ENCODE measurements at places on chromosomes 4 and X. TPM values are rescaled to one million over a fixed set of nuclear protein-coding genes. Genes with fewer than 3 reads are reported as not detected.

- no peak for DNase-seq
- no peaks in the 10 kb centered on the region for H3K36me3 ChIP-seq
- H3K4me1 ChIP-seq = no peaks in the 10 kb centered on the region
- no peak overlapping the region for H3K27ac ChIP-seq
Measured at GRCh38 chrX:8971116-8971515, 62.8 kb downstream of the FAM9B start.

DNA sequence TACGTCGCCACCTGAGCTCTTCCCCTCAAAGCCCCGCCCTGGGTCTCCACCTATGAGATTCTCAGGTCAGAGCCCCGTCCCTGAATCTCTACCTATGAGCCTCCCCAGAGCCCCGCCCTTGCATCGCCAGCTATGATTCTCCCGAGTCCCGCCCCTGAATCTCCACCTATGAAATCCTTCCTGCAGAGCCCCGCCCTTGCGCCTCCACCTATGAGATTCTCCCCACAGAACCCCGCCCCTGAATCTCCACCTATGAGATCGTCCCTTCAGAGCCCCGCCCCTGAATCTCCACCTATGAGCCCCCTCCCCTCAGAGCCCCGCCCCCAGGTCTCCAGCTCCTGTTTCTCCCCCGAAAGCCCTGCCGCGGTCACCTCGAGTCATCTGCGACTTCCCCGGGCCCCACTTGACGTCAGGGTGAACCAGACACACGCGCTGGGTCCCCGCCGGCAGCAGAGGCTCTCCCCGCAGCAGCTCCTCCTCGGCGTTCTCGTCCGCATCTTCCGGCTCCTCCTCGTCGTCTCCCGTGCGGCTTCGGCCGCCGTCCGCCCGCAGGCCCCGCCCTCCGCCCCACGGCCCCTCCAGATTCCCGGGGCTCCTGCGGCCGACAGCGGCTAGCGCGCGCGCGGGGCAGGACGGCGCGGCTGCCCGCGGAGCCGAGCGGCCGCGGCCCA lies 393 bp downstream of the GTPBP6 start:
- peak overlapping the region; percentile 95 for H3K27ac ChIP-seq
- H3K4me3 ChIP-seq = peak overlapping the region; percentile 94
- H3K27me3 ChIP-seq = no peaks in the 10 kb centered on the region
- no peaks in the 10 kb centered on the region for H3K4me1 ChIP-seq
- peak; percentile 99 for DNase-seq
- peaks cover 3% of the 10 kb centered on the region for H3K36me3 ChIP-seq

DNA sequence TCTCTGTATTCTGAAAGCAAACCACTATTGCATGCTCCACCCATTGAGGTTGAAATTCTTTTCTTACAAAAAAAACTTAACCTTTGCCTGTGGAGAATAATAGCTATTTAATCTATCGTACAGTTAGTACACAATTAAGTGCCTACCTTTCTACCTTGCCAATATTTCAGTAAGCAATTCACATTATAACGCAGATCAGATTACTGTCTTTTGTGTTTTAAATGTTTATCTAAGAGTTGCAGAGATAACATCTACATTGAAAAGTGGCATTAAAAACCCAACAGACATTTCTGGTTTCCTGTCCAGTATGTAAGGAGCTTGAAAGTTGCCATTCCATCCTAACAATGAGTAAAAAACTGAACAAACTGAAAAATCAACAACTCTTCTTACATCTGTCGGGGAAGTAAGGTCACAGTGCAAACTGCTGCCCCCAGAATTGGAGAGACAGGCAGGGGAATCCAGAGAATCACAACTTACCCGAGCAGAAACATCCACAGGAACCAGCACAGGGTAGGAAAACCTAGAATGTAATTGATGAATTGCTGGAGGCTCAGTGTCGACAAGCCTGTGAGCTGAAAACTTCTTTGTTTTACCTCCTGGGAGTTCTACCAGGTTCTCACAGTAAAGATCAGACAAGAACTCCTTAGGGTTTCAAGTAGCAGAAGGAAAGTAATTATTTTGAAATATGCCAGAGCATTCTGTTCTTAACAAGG lies 27.3 kb upstream of the ACSL4 start:
- DNase-seq = no peak
- H3K4me1 ChIP-seq = no peaks in the 10 kb centered on the region
- H3K4me3 ChIP-seq = no peak overlapping the region

DNA sequence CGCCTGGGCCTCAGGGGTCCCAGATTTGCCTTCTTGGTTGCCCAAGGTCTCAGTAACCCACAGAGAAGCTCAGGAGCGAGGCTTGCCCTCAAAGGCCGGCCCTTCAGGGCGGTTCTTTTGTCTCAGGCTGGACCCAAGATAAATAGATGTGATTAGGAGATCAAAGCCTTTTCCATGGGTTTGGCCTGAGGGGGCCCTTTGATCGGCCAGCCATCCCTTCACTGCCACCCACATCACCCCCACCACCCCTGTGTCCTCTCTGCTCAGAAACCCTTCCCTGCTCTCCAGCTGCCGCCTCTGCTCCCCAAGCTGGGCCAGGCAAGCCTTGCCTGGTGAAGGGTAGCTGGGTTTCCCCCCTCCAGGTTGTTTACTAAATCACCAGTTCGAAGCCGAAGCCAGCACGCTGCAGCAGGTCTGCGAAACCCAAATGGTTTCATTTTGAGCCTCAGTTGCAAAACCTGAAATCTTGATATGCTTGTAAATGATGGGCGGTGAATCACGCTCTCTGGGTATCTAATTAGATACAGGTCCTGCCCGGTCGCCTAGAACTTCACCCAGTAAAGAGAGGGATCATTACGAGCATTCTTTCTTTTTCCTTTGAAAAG lies 202.6 kb upstream of the BCOR start:
- no peak for DNase-seq
- H3K27ac ChIP-seq = no peak overlapping the region
- no peak overlapping the region for H3K4me3 ChIP-seq
- no peaks in the 10 kb centered on the region for H3K4me1 ChIP-seq

Gene STARD8
- total RNA-seq = 15.8 TPM

DNA sequence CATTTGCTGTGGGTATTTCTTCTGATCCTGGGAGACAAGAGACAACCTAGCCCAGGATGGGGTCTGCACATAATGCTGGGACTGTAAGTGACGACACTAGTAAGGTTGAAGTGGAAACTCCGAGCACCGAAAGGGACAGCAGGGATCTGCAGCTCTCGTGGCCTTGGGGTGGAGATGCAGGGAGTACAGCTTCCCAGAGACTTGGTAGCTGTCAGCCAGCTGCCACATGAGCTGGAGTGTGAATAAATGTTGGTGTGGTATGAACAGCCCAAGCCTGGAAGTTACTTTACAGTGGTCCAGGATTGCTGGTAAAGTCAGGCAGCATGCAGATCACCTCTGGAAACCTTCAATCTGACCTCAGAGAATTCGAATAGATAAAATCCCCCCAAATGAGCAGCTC lies 97.6 kb downstream of the FAM193A start:
- no peaks in the 10 kb centered on the region for H3K27me3 ChIP-seq
- peaks cover 88% of the 10 kb centered on the region for H3K36me3 ChIP-seq
- no peak overlapping the region for H3K4me3 ChIP-seq
- peaks cover 20% of the 10 kb centered on the region for H3K4me1 ChIP-seq
- DNase-seq = no peak

Gene USP27X
- total RNA-seq = 2.5 TPM

- no peak overlapping the region for H3K4me3 ChIP-seq
- no peak overlapping the region for H3K27ac ChIP-seq
- H3K27me3 ChIP-seq = no peaks in the 10 kb centered on the region
- H3K4me1 ChIP-seq = no peaks in the 10 kb centered on the region
- H3K36me3 ChIP-seq = no peaks in the 10 kb centered on the region
- DNase-seq = no peak
Measured at GRCh38 chr4:189237340-189237739, 703.3 kb upstream of the FRG1 start.

DNA sequence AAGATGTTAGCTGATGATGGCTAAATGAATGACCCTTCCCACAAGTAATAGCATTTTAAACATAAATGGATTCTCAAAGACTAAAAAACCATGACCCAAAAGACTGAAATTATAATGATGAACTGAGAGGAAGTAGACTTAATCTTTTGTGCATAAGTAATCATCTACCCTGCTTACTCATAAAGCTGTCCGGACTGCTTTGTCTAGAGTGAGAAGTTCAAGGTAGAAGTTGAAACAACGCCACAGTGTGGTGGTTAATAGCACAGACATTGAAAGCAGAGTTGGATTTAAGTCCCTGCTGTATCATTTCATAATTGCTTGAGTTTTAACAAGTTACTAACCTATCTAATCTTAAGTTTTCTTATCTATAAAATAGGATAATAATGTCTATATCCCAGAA lies 346.6 kb downstream of the CENPC start:
- no peaks in the 10 kb centered on the region for H3K36me3 ChIP-seq
- no peaks in the 10 kb centered on the region for H3K27me3 ChIP-seq
- H3K4me1 ChIP-seq = no peaks in the 10 kb centered on the region
- H3K4me3 ChIP-seq = no peak overlapping the region

Gene MUC7
- total RNA-seq = not detected

- no peak for DNase-seq
- H3K27me3 ChIP-seq = no peaks in the 10 kb centered on the region
- H3K27ac ChIP-seq = no peak overlapping the region
- no peaks in the 10 kb centered on the region for H3K36me3 ChIP-seq
- H3K4me1 ChIP-seq = no peaks in the 10 kb centered on the region
Measured at GRCh38 chr4:40617872-40618271, 11.8 kb downstream of the RBM47 start.

DNA sequence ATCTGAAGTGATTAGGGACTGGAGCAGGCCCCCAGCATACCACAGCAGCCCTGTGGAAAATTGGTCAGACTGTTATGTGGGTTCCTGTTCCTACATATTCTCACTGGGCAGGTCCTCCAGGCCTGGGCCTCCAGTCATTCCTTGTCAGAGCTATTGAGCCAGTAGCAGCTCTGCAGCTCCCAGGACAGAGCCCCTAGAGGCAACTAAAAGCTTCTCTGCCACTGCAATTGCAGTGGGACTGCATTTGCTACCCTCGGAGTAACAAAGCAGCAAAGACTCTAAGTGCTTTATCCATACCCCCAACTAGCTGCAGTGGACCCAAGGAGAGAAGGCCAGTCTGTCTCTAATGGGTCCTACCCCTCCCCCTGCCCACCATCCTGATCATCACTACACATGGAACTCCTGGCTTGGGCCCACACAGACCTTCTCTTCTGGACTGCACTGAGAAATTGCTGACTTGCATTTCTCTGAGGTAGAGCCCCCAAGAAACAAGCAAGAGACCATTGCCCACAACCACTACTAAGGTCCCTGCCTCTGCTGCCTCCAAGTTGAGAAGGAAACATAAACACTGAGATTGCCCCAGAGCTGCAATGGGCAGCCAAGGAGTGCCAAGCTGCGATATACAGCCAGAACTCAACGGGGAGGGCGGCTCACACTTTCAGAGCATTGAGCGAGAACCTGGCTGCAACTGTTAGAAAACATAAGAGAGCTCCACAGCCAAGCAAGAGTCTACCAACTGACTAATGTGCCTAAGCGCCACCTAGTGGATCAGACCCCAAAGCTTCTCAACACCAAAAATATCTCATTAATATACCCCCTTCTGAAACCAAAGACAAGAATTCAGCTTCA lies 738.7 kb upstream of the NDST4 start:
- H3K4me1 ChIP-seq = no peaks in the 10 kb centered on the region
- no peaks in the 10 kb centered on the region for H3K27me3 ChIP-seq
- no peak for DNase-seq
- H3K36me3 ChIP-seq = no peaks in the 10 kb centered on the region
- H3K4me3 ChIP-seq = no peak overlapping the region

DNA sequence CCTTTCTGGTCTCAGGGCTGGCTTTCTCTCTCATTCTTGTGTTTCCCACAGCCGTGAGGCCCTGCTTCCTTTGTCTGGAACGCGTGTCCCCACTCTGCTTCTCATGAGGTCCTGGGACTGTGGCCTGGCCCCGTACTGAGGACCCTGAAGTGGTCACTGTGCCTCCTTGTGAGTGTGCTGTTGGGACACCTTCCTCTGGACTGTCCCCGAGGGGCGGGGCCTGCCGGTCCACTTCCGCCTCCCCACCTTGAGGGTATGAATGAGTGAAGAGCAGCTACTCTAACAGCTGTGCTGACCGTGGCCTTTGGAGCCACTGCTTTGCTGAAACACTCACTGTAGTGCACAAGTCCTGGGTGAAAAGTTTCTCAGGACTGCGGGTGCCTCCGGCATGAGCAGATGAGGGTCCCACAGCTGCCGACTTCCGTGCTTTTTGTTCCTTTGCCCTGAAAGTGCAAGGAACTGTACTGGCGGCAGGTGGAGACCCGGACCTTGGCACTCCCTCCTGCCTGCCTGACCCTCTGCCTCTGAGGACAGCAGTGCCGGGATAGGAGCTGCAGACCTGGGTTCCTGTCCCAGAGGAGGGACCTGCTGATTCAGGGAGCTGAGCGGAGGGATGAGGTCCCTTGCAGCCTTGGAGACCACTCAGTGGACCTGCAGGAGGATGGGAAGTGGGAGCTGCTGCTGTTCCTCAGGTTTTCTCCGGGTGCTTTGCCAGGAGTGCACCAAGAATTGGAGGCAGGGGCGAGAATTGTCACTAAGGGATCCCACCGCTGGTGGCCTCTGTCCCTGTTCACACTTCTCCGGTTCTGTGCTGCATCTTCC lies 38.0 kb downstream of the HTT-AS start:
- no peak overlapping the region for H3K27ac ChIP-seq
- H3K36me3 ChIP-seq = no peaks in the 10 kb centered on the region
- peaks cover 8% of the 10 kb centered on the region for H3K4me1 ChIP-seq
- H3K27me3 ChIP-seq = no peaks in the 10 kb centered on the region
- no peak overlapping the region for H3K4me3 ChIP-seq
- DNase-seq = no peak

GRCh38 chr4:158787709-158788475 lies 19.1 kb downstream of the FNIP2 start:
- H3K27ac ChIP-seq = no peak overlapping the region
- H3K4me3 ChIP-seq = no peak overlapping the region
- peaks cover 81% of the 10 kb centered on the region for H3K4me1 ChIP-seq
- H3K27me3 ChIP-seq = no peaks in the 10 kb centered on the region
- H3K36me3 ChIP-seq = no peaks in the 10 kb centered on the region
- DNase-seq = no peak

DNA sequence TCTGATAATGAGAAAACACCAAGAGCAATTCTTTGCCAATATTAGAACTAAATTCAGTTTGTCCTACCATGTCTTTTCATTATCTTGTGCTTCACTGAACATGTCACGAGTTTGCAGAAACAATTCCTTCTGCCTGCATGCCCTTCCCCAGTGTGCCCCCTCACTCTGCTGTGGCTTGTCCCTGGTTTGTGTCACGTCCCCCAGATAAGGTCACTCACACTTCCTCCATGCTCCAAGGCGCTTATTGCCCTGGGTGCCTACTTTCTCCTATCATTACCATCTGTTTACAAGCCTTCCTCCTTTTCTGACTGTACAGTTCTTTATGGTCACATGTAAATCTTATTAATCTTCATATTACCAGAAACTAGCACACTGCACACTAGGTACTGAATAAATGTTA lies 394.1 kb downstream of the KCNIP4 start:
- no peaks in the 10 kb centered on the region for H3K4me1 ChIP-seq
- H3K27ac ChIP-seq = no peak overlapping the region

- H3K27me3 ChIP-seq = no peaks in the 10 kb centered on the region
- no peaks in the 10 kb centered on the region for H3K4me1 ChIP-seq
- H3K4me3 ChIP-seq = no peak overlapping the region
- no peak overlapping the region for H3K27ac ChIP-seq
- no peak for DNase-seq
- H3K36me3 ChIP-seq = no peaks in the 10 kb centered on the region
Measured at GRCh38 chr4:53500546-53500945, 90.7 kb downstream of the LNX1 start.

Data from psoas muscle (tissue), 8 donors.